ENCODE measurements at places on chromosomes 16 and 17. TPM values are rescaled to one million over a fixed set of nuclear protein-coding genes. Genes with fewer than 3 reads are reported as not detected.

The CSNK2A2 gene
- 33.8 TPM for total RNA-seq

GRCh38 chr16:84766978-84767773 is 52.6 kb upstream of the CRISPLD2 start:
- peak; percentile 23 for DNase-seq

- peak; percentile 34 for DNase-seq
Observed at GRCh38 chr17:45782889-45783592, 1.1 kb upstream of the CRHR1 start.

DNA sequence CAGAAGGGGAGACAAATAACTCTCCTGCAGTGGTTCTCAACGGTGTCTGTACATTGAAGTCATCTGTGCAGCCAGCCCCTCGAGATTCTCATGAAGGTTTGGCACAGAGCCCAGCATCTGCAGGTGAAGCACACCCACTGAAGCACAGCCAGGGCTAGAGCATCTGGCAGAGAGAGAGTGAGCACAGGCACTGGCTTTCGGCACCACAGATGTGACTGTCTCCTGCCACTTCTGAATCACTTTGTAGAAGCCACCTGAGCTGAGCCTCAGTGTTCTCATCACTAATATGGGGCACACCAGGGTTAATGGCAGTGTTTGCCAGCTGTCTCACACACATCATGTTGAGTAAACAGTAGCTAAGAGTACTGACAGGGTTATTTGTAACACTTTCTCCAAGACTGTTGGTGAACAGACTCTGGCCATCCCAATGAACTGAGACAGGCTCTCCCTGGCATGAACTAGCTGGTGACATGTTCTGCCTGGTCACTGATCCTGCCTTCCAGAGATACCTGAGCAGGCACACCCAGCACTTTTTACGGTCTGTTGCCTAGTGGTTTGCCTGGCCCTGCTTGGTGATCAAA is 10.9 kb downstream of the HSPB9 start:
- no peak for DNase-seq

The C17orf67 gene
- 10.6 TPM for total RNA-seq

GRCh38 chr17:77111934-77112296 is 28.9 kb upstream of the SEC14L1 start:
- no peak for DNase-seq

The TP53TG3 gene
- not detected for total RNA-seq

The IL32 gene
- total RNA-seq: 52.0 TPM

The MLLT6 gene
- 16.7 TPM for total RNA-seq

- no peak for DNase-seq
Observed at GRCh38 chr16:28821874-28822519, 802 bp upstream of the ATXN2L start.

The USP36 gene
- 7.8 TPM for total RNA-seq

DNA sequence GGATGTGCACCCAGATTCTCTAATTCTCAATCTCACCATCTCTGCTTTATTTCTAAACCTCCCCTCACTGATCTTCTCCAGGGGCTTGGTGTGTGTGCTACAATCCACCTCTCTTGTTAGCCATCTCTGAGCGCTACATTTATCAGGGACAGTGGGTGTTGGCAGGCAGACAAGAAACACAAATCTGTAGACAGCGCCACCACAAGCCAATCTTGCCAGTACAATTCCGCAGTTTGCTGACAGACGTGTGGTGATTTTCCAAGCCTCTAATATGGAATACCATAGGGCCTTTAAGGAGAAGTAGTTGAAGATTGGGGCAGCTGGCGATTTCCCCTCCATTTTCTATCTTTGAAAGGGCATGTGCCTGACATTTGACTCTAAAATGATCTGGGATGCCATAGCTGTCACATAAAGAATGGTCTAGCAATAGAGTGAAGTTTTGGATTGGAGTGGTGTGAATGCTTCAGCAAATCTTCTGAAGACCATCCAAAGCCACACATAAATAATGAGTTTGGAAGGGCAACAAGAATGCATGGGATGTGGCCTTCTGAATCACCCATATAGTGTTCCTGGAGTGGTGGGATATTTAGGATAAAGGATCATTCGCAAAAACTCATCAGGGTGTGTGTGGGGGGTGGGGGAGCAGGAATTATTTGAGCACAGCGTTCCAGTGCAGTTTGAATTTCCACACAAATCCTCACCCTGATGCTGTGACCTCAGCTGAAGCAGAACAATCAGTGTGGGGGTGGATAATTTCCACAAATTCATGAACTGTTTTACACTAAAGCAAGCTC is 12.0 kb upstream of the ANKFN1 start:
- no peak for DNase-seq

DNA sequence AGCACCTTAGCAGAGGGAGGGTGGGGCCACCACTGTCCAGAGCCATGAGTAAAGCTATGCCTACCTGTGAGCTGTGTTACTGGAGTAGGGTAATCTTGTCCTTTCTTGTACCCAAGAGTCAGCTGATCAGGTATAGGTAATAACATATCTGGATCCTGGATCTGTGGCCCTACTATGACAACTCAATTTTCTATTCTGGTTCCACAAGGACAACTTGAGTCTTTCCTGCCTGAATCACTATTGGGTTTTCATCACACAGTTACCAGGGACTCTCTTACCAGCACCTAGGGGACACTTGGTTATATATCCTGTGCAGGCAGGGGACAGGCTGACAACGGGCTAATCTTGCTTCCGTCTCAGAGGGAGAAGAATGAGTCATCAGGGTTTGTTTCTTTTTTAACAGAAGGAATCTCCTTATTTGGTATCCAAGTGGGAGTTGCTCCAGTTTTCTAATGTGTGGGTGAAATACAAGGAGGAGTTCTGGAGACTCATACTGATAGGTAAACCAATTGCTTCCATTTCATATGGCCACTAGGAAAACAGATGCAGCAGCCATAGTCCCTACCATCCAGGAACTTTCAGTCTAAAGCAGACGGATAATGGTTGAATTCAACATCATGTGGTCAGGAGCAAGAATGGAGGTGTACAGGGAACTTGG is 6.8 kb downstream of the ZNF267 start:
- DNase-seq: no peak

- no peak for DNase-seq
Observed at GRCh38 chr17:32523827-32524552, 37.2 kb downstream of the CDK5R1 start.

DNA sequence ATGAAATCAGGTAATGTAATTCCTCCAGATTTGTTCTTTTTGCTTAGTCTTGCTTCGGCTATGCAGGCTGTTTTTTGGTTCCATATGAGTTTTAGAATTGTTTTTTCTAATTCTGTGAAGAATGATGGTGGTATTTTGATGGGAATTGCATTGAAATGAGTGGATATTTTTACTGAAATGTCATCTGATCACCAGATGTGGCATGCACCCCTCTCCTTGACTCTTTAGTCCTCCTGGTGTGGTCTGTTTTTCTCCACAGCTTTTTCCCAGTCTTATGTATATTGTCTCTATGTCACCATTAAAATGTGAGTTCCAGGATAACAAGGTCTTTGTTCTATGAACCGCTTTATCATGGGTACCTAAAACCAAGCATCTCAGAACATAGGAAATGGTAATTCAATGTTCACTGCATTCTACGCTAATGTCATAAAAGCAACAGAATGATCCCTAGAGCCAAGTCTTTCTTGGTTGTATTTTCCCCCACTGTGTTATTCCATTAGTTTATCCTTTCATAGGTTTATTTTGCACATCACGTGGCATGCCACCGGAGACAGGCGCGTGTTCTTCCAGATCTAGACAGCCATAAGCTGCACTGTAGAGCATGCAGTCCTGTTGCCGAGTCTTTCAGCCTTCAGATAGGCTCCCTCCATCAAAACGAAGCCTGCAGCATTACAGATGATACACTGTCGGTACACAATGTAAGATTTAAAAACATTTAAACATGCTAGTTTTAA is 172.5 kb downstream of the RPTOR start:
- no peak for DNase-seq

DNA sequence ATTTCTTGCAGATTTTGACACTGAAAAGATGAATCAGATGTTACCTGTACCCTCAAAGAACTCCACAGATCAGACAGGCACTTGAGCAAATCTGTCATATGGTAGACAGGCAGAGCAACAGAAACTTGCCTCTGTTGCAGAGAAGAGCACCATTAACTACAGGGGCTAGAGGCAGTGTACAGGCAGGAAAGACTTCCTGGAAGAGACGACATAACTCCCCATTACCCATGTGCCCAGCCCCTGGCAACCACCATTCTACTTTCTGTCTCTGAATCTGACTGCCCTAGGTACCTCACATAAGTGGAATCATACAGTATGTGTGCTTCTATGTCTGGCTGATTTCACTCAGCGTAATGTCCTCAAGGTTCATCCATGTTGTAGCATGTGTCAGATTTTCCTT is 15.5 kb downstream of the GFOD2 start:
- DNase-seq: no peak

The TP53TG3C gene
- total RNA-seq: not detected

DNA sequence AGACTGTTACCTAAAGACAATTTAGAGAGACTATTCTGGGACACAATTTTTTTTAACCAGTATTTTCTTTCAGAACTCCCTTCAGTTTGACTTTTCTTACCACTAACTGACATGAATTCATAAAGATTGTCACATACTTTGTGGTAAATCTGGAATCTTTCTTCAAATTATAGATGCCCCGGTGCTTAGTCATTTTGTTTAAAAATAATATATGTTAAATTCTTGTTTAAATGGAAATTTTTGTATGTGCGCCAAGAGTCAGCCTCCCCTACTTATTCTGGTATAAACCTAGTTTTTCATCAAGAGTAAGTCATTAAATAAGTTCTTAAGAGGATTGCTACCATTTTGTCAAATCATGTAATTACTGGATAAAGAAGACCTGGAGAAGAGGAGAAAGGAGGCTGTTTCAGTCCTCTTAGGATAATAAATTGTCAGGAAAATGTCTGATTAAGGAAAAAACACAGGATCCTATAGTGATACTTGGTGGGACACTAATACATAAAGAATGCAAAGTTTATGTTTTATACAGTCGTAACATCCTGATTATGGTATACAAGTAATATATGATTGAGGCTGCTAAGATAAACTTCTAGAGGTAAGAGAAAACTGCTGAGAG is 424.4 kb downstream of the PMP22 start:
- no peak for DNase-seq

DNA sequence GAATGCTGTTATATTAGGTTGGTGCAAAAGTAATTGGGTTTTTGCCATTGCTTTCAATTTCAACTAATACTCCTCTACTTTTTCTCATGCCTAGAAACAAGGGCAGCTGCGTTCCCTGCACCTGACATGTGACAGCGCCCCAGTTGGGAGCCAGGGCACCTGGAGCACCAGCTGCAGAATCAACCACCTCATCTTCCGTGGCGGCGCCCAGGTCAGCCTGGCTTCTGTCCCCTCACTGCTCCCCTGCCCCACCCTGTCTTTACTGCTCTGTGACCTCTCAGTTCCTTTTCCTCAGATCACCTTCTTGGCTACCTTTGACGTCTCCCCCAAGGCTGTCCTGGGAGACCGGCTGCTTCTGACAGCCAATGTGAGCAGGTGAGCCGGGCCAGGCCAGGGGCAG is 16.4 kb upstream of the ITGAD start:
- DNase-seq: no peak

- no peak for DNase-seq
Observed at GRCh38 chr17:16507918-16508533, 16.0 kb upstream of the LRRC75A start.

GRCh38 chr17:77374170-77374936 is 233.6 kb downstream of the SEC14L1 start:
- peak; percentile 82 for DNase-seq

DNA sequence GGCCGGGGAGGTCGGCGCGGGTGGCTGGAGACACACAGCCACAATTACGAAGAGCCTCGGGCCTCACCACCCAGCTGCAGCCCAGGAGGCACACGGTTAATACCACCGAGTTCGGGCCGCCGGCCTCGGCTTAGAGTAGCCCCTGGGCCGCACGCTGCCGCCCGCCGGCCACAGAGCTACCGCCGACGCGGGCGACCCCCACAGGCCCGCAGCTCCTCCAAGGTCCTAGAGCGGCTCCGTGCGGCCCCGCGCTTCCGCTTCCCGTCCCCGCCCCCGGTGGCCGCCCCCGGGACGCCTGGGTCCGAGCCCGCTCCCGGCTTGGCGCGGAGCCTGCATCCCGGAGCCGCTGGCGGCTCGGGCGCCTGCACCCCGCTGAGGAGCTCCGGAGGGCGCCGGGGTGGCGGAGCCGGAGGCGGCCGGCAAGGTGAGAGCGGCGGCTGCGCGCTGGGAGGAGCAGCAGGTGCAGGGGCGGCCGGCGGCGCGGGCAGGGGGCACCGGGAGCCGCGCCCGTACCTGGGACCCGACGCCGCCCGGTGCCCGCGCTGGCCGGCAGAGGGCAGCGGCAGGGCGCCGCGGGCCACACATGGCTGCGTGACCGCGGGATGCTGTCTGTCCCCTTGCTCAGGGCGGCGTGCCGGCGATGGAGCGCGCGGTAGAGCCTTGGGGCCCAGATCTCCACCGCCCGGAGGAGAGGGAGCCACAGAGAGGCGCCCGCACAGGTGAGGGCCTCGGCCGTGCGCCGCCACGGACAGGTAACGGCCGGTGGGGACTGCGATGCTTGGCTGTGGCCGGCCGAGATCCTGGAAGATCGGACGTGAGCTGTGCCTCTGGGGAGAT is at the start of gene ZNF48:
Gene ZNF48, plus strand, starts transcription at position 266 of the 837 bp plus-strand sequence. Its CDS starts 375 bp downstream, at position 641.
- peak; percentile 83 for DNase-seq

GRCh38 chr16:17359788-17360390 is 110.9 kb downstream of the XYLT1 start:
- DNase-seq: peak; percentile 45
